NCI-H524 treated with DMSO at 0.1 percent for 48 hours (cell line): ENCODE measurements at places on chromosomes 12 and 14.

GRCh38 chr14:39740454-39740853 lies 308.2 kb upstream of the FBXO33 start:
- no peak for DNase-seq

DNA sequence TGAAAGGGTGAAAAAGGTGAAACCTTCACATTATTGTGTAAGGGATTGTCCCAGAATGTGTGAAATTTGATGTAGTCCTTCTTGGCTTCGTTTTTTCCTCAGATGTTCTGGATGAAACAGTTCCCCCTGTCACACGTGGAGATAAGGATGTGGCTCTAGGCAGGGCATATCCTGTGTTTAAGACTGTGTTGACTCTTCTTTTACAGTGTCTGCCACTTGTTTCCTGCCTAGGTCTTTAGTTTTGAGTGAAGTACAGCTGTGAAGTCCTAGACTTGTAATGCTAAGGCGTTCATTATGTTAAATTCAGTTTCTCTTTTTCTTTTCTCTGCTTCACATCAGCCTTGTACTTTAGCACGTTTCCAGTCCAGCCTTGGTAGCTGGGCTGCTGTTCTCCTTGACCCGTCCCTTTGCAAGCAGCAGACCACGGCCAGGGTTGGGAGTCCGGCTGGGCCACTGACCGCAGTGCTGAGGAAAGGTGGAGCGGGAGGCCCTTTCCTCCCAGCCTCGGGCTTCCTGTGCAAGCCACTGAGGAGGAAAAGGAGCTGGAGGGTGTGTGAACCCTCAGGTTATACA lies 59.1 kb downstream of the RASSF3 start:
- DNase-seq, result no peak

GRCh38 chr12:114163771-114164170 lies 197.6 kb upstream of the RBM19 start:
- DNase-seq, result no peak

DNA sequence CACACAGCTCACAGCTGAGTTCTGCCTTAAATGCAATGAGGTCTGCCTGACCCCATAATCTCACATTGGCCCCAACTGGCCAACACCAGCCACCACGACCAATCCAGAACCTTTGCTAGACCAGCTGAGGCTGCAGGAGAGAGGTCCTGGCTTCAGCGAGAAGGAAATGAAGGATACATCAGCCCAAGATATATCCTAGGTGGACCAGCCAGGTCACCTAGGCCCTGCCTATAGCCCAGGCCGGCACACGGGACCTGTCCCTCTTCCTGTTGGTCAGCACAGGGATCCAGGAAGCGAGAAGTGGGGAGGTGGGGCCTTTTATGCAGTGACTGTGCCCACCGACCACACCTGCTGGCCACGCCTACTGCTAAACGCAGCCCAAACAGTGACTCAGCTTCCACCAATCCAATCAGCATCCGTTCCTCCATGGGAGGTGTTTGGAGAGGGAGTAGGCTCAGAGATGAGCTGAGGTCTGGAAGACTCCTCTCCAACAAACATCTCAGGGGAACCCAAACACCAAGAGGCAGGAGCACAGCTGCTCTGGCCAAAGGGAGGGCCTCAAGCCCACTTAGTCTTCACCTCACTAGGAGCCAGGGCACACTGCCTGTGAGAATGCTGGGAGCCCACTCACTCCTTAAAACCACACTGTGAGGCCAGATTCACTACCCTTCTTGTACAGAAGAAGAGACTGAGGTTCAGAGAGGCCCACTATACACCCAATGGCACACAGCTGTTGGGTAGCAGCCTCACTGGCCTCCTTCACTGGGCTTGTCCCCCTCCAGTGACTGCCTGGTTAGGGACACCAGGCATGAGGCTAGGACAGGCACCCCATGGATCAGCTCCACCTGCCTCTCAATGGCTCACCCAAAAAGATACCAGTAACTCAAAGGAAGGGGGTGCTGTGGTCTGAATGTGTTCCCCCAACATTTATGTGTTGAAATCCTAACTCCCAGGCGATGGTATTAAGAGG lies 51.3 kb upstream of the PPP2R5C start:
- DNase-seq, result no peak

- no peak for DNase-seq
Observed at GRCh38 chr14:80535171-80535570, 323.9 kb upstream of the DIO2 start.

GRCh38 chr12:75606956-75607355 lies 95.5 kb upstream of the KRR1 start:
- no peak for DNase-seq

GRCh38 chr12:110741341-110742095 lies 1.2 kb downstream of the PPP1CC start:
- DNase-seq, result no peak

DNA sequence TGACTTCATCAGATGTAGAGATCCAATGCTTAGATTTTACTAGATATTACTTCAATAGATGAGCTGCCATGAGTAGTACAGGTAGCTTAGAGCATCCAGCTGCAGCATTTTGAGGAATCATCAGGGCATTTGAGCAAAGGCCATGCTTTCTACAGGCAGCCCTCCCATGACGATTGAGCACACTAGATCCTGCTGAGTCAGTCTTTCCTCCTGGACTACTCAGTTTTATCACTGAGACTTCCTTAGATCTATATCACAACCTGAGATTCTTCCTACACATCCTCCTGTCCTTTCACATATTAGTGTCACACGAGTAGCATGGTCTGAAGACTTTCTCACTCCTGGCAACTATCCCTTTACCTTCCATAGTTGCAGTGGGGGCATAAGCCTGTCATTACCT lies 1401.8 kb downstream of the FSCB start:
- no peak for DNase-seq

GRCh38 chr14:96088911-96089310 lies 49.7 kb downstream of the C14orf132 start:
- DNase-seq, result no peak

GRCh38 chr14:99809859-99810558 lies 16.8 kb downstream of the EML1 start:
- DNase-seq, result no peak

DNA sequence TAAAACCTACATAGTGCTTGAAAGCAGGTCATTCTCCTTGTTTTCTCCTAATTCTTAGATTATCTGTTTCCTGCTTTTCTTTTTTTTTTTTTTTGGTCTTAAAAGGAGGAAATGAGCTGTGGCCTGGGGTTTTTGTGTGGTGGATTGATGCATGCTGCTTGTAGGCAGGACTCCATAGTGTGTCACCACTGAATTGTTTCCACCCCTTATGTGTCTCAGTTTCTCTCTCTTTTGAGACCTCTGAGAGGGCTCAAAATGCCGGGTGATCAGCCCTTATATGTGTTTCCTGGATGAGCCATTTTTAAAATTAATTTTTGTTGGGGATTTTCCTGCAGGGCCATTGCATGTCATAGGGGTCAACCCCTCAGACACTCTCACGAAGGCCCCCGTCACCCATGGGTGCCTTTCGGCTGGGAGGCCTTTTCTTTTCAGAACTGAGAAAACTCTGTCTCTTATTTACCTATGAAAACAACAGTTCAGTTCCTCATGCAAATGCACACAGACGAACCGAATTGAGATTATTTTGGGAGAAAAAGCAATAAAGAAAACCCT lies 32.0 kb upstream of the LRRK2 start:
- no peak for DNase-seq

GRCh38 chr12:4958697-4959375 lies 49.1 kb downstream of the KCNA1 start:
- no peak for DNase-seq

DNA sequence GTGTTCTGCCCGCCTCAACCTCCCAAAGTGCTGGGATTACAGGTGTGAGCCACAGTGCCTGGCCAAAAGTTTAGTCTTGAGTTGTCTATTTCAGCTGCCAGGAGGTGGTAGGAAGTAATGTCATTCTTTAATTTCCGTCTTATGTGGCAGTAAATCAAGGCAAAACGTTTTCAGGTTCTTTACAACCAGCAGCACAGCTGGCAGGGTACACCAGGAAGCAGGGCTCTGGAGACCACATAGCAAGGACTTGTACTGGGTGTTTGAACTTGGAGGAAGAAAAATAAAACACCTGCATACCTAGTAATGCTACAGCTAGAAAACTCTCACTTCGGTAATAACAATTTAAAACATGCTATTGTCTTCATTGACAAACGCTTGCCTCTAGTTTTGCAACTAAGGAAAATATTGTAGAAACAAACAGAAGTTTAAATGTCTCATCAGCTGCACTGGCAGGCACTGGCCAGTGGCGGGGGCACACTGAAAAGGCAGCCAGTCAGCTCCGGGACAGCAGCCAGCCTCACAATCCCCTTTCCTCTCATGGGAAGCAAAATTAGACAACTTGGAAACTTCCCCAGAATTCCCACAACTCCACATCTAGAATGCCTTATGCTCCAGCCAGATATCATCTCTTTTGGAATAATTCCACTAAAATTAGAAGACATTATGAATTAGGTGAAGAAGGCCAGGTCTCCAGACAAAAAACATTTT lies 72.2 kb downstream of the CLIP1 start:
- DNase-seq, result no peak

DNA sequence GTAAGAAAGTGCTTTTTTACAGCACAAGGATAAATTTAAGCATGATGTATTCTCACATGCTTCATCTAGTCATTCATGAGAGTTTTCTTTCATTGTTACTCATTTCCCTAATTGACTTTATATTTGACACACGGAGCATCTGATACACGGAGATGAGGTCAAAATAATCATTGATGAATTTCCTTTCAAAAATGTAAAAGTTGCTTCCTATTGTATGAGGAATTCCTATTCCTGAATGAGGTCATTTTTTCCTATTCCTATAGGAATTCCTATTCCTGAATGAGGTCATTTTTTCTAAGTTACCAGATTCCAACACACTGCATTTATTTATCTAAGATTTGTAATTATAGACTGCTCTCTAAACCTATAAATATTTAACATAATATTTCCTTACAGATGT lies 316.7 kb upstream of the KITLG start:
- no peak for DNase-seq

DNA sequence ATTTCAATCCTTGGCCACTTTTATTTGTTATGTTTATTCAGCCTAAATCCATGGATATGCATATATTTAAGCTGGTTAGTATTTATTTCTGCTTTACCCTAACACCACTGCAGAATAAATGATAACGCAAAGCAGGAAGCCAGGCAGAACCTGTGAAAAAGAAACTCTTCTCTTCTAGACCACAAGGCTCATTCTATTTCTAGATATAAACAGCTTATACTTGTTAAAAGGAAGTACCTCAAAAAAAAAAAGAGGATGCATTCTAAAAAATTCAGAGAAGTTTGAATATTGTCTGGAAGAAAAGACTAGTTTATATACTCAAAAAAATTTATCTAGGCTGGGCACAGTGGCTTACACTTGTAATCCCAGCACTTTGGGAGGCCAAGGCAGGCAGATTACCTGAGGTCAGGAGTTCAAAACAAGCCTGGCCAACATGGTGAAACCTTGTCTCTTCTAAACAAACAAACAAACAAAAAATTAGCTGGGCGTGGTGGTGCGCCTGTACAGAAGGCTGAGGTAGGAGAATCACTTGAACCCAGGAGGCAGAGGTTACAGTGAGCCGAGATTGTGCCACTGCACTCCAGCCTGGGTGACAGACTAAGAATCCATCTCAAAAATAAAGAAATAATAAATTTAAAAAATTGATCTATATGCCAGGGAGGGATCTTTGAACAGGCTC lies 55.8 kb downstream of the GALNT4 start:
- no peak for DNase-seq

DNA sequence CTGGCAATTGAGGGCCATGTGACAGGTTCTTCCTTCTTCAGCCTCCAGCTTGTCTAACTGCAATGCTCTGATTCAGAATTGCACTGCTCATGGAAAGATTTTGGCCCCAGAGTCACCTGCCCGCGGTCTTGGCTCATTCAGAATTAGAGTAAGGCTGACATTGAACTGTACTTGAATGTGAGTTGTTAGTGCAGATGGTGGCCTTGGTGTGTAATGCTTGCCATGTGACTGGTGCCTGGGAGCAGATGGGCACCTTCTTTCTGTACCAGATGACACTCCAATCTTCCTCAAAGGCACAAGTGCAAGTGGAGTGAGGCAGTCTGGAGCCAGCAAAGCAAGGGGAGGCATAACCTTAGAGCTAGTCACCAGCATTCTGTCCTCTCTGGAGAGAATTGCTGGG lies 36.5 kb upstream of the ANO4 start:
- peak; percentile 85 for DNase-seq

GRCh38 chr14:81352413-81352812 lies 47.7 kb downstream of the STON2 start:
- no peak for DNase-seq

DNA sequence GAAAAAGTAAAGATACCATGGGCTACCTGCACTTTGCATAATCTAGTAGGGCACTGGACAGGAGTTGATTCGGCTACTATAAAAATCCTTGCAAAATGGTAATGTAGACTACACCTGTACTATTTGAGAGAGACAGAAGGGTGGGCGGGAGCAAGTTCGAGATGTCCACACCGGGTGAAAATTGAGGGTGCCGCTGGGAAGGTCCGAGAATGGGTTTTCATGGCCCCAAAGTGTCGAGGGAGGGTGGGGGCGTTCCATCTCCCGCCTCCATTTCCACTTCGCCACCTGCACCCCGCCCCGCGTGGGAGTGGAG lies 648 bp downstream of the SNX6 start:
- DNase-seq, result no peak

- DNase-seq, result no peak
Observed at GRCh38 chr12:111063295-111064026, 143.1 kb upstream of the MYL2 start.

- DNase-seq, result no peak
Observed at GRCh38 chr14:59772233-59772632, 98.3 kb downstream of the RTN1 start.

DNA sequence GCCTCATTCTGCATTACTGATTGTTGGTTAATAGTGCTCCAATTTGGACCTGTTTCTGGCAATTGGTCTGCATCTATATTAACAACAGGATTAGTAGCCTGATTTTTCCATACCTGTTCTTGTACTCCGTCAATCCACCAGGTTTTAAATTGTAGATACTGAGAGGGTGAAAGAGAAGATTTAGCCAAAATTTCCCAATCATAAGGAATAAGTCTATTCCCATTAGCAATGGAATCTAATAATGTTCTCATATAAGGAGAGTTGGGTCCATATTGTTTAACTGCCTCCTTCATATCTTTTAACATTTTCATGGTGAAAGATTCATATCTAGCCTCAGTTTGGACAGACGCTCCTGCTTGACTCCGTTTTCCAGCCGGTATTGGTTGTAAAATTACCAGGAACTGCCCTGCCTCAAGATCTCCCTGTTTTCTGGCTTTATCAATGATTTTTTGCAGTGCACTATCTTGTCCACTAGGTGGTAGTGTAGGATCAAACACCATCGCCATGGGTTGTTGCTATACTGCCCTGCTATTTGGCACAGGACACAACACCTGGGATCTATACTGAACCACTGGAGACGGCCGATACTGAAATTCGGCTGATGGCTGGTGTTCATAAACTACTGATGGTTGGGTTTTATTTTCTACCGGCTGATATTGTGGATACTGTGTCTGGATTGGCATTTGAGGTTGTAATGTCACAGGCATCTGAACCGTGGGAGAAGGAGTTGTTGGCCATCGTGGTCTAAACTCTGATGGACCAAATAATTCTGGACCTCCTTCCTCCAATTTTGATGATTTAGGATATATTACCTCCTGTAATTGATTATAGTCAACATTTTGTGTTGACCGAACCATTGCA lies 25.2 kb downstream of the DHRS4L2 start:
- DNase-seq, result peak; percentile 48

GRCh38 chr12:101686176-101686575 lies 11.3 kb upstream of the CHPT1 start:
- DNase-seq, result no peak
